ENCODE measurements at places on chromosomes 4 and X.

DNA sequence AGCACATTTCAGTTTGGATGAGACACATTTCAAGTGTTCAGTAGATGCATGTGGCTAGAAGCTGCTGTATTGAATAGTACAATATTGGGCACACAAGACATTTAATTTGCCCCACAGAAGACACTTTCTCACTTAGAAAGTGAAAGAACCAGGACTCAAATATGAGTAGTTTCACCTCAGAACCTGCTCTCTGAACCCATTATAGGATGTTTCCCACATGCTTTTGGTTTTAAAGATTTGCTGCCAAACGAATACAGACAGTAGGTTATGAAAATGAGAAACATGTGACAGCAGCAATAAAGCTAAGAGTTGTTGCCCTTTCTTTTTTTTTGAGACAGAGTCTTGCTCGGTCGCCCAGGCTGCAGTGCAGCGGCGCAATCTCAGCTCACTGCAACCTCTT is 32.3 kb downstream of the C4orf54 start:
- no peak for DNase-seq
- H3K4me3 ChIP-seq, result no peak overlapping the region
- H3K36me3 ChIP-seq, result no peaks in the 10 kb centered on the region

DNA sequence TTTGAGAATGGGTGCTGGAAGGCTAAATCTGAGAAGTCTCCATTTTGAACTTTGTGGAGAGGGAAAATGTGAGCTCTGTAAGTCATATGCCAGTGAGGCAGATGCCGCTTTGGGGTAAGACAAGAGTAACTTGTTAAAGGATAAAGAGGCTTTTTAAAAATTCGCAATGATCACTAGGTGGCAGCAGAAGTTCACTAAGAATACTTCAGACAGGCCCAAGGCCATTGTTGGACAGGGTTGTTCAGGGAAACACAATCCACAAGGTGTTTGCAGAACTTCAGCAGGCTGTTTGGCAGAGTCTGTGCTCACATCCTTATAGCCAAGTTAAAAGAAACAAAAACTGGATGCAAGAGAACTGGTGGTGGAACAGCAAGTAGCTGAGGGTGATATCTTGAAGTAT is 13.7 kb upstream of the PIGA start:
- H3K36me3 ChIP-seq, result no peaks in the 10 kb centered on the region
- peaks cover 4% of the 10 kb centered on the region for H3K27me3 ChIP-seq
- no peak overlapping the region for H3K27ac ChIP-seq
- H3K4me3 ChIP-seq, result no peak overlapping the region
- DNase-seq, result no peak

GRCh38 chrX:101551380-101551767 is 1.0 kb downstream of the ARMCX1 start:
- H3K27me3 ChIP-seq, result no peaks in the 10 kb centered on the region
- DNase-seq, result no peak
- no peak overlapping the region for H3K4me3 ChIP-seq
- peaks cover 10% of the 10 kb centered on the region for H3K4me1 ChIP-seq

DNA sequence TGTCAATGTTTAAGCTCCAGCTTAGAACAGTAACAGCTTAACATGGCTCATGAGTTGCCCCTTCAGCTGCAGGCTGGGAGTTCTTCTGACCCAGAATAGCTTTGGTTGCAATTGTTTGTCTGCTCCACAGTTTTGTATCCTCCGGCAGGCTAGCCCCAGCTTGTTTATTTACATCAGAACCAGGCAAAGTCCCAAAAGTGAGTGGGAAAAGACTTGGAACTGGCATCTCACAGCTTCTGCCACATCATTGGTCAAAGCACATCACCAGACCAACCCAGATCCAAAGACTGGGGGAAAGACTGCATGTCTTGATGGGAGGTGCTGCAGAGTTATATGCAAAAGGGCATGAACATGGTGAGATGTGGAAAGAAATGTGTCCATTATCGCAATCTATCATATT is 231.2 kb upstream of the CPEB2 start:
- H3K27me3 ChIP-seq, result peaks cover 4% of the 10 kb centered on the region
- H3K4me3 ChIP-seq, result no peak overlapping the region
- no peaks in the 10 kb centered on the region for H3K4me1 ChIP-seq
- no peak overlapping the region for H3K27ac ChIP-seq

- H3K27me3 ChIP-seq, result no peaks in the 10 kb centered on the region
- H3K4me1 ChIP-seq, result no peaks in the 10 kb centered on the region
- DNase-seq, result no peak
- no peak overlapping the region for H3K4me3 ChIP-seq
Measured at GRCh38 chr4:105061731-105062130, 84.9 kb upstream of the TET2 start.

DNA sequence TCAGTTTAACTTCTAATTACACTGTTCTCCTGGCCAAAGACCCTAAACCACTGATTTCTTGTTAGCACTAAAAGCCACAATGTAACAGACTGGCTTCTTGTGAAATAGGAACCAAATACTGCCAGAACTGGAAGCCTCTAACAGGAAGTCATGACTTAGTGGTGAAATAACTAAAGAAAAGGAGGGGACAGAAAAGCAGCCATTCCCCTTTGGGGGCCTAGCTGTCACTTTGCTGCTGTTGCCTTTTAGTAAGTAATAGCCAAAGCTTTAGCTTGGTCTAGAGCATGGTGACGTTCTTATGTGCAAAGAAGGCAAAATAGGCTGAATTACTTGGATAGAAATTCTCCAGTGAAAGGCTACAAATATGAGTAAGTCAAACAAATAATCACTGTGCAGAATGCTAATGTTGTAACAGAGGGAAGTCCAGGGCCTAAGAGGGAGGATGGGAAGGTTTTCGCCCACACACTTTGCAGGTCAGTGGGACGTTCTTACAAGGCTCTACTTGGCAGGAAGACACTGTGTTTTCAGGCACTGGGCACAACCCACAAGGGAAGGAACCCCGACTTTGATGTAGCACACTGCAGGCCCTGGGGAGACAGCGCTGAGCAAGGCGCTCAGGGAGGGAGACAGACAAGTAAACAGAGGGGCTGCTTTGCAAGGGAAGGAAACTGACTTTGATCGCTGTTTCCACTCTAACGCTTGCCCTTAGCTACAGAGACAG is 16.7 kb downstream of the GAB3 start:
- peaks cover 80% of the 10 kb centered on the region for H3K4me1 ChIP-seq
- H3K27me3 ChIP-seq, result no peaks in the 10 kb centered on the region
- H3K27ac ChIP-seq, result peak overlapping the region; percentile 66

GRCh38 chr4:124025000-124025399 is 628.4 kb downstream of the SPRY1 start:
- H3K4me3 ChIP-seq, result no peak overlapping the region
- H3K36me3 ChIP-seq, result no peaks in the 10 kb centered on the region
- no peak for DNase-seq
- H3K27ac ChIP-seq, result no peak overlapping the region

DNA sequence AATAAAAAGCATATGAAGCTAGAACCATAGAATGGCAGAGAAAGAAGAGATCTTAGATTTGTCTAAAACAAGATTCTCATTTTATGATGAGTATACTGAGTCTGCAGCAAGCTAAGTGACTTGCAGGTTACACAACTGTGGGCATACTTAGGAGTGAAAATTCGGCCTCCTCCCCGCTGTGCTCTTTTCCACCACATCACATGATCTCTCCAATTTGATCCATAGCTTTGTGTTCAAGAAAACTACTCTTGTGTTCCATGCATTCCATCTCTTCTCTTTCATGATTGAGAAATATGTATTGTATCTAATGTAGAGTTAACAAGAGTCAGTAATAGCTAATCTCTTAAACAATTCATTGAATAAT is 234.3 kb downstream of the SCFD2 start:
- no peaks in the 10 kb centered on the region for H3K4me1 ChIP-seq
- H3K27ac ChIP-seq, result no peak overlapping the region
- H3K27me3 ChIP-seq, result no peaks in the 10 kb centered on the region
- no peak for DNase-seq
- H3K4me3 ChIP-seq, result no peak overlapping the region

- no peaks in the 10 kb centered on the region for H3K36me3 ChIP-seq
- peaks cover 24% of the 10 kb centered on the region for H3K4me1 ChIP-seq
- no peak overlapping the region for H3K4me3 ChIP-seq
- H3K27me3 ChIP-seq, result no peaks in the 10 kb centered on the region
- no peak for DNase-seq
- H3K27ac ChIP-seq, result no peak overlapping the region
Measured at GRCh38 chr4:153076861-153077260, 127.4 kb upstream of the TRIM2 start.

DNA sequence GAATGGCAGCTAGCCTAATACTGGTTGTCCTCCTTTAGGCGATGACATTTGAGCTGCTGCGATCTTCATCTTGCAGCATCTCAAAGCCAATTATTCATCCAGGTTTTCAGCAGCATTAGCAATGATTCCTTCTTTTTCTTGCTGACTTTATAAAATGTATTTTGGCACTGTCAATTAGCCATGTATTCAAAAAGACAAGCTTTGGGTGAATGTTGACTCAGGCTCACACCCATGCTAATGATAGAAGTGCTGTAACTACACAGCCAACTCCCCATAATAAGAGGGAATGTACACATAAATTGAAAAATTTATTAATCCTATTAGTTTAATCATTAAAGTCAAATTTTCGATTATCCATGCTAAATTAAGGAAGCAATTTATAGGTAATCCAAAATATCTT is 24.3 kb upstream of the NPNT start:
- no peaks in the 10 kb centered on the region for H3K36me3 ChIP-seq
- no peak overlapping the region for H3K4me3 ChIP-seq
- H3K27ac ChIP-seq, result no peak overlapping the region
- no peaks in the 10 kb centered on the region for H3K27me3 ChIP-seq
- DNase-seq, result no peak

DNA sequence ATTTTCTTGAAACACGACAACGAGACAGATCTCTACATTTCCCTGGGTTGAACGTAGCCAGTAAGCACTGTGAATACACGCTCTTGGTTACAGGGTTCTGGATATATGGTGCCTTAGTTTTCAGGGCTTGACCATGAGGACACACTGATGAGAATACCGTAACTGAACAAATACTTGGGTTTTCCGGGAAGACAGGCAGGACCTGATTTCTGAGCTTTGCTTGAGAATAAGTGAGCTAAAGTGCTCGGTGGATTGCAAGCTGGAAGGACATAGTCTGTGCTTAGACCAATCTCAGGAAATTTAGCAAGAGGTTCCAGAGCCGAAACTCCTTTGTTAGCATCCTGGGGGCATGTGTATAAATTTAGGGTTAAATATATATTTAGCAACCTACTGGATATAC is 876 bp upstream of the TACR3 start:
- H3K36me3 ChIP-seq, result no peaks in the 10 kb centered on the region
- no peak overlapping the region for H3K27ac ChIP-seq
- H3K4me1 ChIP-seq, result no peaks in the 10 kb centered on the region
- DNase-seq, result no peak
- H3K4me3 ChIP-seq, result no peak overlapping the region
- H3K27me3 ChIP-seq, result no peaks in the 10 kb centered on the region

GRCh38 chr4:11423465-11423864 is 5.2 kb downstream of the HS3ST1 start:
- H3K27ac ChIP-seq, result no peak overlapping the region
- H3K4me3 ChIP-seq, result no peak overlapping the region
- no peak for DNase-seq
- H3K27me3 ChIP-seq, result peaks cover 16% of the 10 kb centered on the region
- H3K4me1 ChIP-seq, result peaks cover 9% of the 10 kb centered on the region
- H3K36me3 ChIP-seq, result no peaks in the 10 kb centered on the region

DNA sequence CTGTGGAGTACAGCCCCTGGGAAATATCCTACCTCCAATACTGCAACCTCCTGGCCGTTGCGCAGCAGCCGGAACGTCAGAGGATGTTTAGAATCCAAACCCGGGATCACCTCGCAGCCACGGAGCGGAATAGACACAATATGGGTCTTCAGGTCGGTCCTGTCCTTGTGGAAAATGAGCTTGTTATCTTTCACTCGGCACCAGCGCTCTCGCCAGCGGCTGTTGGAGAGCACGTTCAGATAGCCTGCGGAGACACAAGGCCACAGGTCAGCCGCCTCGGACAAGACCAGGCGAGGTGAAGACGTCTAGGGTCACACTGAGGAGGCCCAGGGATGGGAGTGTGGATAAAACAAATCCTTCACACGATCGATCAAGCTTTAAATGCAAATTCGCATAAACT is 139.3 kb downstream of the AFAP1 start:
- peaks cover 21% of the 10 kb centered on the region for H3K36me3 ChIP-seq
- H3K4me1 ChIP-seq, result peaks cover 7% of the 10 kb centered on the region
- H3K27me3 ChIP-seq, result no peaks in the 10 kb centered on the region
- no peak overlapping the region for H3K4me3 ChIP-seq
- DNase-seq, result no peak

- DNase-seq, result no peak
- H3K4me1 ChIP-seq, result no peaks in the 10 kb centered on the region
- H3K27me3 ChIP-seq, result no peaks in the 10 kb centered on the region
Measured at GRCh38 chr4:115315182-115315581, 201.8 kb upstream of the NDST4 start.

DNA sequence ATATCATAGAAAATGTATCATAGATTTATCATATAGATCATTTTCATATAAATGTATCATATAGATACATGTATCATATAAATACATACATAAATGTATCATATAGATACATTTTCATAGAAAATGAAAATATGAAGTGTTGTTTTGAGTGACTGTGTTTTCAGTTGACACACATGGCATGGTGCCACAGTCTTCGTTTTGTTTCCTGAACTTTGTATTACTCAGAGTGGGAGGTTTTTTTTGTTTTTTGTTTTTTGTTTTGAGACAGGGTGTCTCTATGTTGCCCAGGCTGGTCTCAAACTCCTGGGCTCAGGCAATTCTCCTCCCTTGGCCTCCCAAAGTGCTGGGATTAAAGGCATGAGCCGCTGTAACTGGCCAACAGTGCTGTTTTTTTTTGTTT is 3.9 kb downstream of the RBM10 start:
- DNase-seq, result no peak
- no peak overlapping the region for H3K27ac ChIP-seq
- peaks cover 22% of the 10 kb centered on the region for H3K4me1 ChIP-seq
- H3K27me3 ChIP-seq, result no peaks in the 10 kb centered on the region

DNA sequence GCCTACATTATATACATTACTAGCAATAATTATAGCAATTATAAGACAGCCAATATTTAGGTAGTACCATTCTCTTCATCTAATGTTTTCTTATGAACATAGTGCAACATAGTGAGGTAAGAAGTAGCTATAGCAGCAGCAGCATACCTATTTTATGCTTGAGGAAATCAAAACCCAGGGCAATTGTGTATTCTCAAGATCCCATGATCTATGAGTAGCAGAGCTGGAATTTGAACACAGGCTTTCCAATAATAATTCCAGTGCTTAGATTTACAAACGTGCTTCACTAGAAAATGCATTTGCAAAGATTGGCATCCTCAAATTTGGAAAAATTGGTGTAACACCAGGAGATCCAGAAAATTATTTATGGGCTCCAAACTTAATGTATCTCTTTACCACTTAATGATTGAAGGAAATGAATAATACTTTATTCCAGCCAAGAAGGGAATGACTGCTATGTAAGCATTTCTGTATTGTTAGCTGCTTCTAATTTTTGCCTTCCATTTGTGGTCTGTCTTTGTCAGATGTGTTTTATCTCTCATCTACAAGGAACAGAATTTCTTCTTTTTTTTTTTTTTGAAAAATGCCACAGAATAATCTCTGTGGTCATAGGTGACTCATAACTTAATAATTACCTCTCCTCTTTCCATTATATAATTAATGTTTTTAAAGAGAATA is 451.1 kb downstream of the ARAP2 start:
- no peak overlapping the region for H3K4me3 ChIP-seq
- no peaks in the 10 kb centered on the region for H3K4me1 ChIP-seq
- no peaks in the 10 kb centered on the region for H3K36me3 ChIP-seq
- no peak for DNase-seq

GRCh38 chr4:23945451-23946017 is 55.7 kb upstream of the PPARGC1A start:
- H3K27ac ChIP-seq, result no peak overlapping the region
- no peaks in the 10 kb centered on the region for H3K36me3 ChIP-seq
- no peaks in the 10 kb centered on the region for H3K4me1 ChIP-seq

All from CD4-positive, alpha-beta T cell (primary cell).